Aorta (tissue), 5 donors: ENCODE measurements at places on chromosomes 2 and 18.

GRCh38 chr2:222174450-222174849, 124.3 kb downstream of the PAX3 start:
- DNase-seq = no peak

DNA sequence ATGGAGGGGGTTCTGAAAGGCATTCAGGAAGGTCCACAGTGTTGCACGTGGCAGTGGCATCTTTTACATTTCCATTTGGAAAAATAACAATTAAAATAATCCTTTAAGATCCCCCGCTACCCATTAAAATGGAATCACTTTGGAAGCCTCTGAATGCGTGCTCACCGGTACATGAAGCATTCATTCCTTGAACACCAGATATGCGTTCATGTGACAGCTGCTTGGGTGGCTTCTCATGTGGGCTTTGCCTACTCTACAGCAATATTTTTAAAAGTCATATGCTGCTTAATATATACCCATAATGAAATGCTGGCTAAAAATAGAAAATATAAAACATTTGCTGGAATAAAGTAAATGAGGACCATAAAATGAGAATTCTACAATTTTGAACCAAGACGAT, 14.4 kb upstream of the HAAO start:
- no peak for DNase-seq

- DNase-seq = no peak
Measured at GRCh38 chr2:61177727-61178549, 15.9 kb downstream of the C2orf74 start.

- DNase-seq = no peak
Measured at GRCh38 chr2:45353879-45354278, 257.2 kb downstream of the SRBD1 start.

DNA sequence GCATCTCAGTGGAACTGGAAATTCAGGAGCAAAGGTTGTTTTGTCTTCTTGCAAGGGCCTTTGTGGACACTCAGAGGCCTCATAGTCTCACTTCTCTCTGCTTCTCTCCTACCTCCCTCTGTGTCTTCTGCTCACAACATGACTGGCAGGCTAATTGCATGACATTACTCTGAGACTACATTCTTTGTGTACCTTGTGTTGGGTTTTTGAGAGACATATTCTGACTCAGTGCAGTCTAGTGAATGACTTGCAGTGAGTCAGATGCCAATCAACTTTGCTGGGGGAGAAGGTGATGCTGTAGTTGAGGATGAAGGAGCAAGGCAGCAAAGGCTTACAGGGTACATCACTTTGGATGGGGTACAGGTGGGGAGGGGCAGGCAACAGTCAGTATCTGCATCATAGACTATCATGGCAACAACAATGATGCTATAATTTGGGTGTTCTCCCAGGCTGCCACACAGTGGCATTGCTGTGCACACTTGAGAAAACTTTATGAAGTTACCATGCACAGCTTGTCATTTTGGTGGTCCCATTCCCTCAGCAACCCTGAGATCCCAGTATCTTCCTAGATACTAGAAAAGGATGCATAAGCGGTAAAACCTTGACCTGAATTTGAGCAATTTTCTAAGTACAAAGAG, 69.3 kb upstream of the SLC16A14 start:
- DNase-seq = no peak

GRCh38 chr2:176096986-176097819, 2.4 kb upstream of the HOXD12 start:
- DNase-seq = peak; percentile 89

- DNase-seq = no peak
Measured at GRCh38 chr2:23916727-23917405, 10.1 kb downstream of the ATAD2B start.

DNA sequence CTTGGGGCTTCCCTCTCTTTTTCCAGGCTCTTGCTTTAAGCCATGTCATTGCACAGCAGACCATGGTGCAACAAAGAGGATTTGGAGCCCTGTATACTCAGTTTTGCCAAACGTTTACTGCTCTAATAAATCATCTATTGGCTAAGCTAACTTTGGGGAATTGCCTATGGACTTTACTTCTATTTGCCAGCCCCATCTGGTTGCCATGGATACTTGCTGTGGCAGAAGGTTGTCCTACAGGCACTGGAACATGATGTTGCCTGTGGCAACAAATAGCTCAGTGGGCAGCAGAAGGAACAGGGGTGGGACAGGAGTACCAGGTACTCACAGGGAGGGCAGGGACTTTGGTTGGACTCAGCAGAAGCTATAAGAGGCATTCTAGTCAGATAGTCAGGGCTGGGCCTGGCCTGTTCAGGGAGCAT, 129.7 kb downstream of the CCDC85A start:
- DNase-seq = no peak

- no peak for DNase-seq
Measured at GRCh38 chr2:60068755-60069154, 484.7 kb downstream of the BCL11A start.

- DNase-seq = no peak
Measured at GRCh38 chr2:150752229-150752628, 264.8 kb upstream of the RND3 start.

GRCh38 chr2:202780514-202781021, 91.0 kb downstream of the ICA1L start:
- no peak for DNase-seq

DNA sequence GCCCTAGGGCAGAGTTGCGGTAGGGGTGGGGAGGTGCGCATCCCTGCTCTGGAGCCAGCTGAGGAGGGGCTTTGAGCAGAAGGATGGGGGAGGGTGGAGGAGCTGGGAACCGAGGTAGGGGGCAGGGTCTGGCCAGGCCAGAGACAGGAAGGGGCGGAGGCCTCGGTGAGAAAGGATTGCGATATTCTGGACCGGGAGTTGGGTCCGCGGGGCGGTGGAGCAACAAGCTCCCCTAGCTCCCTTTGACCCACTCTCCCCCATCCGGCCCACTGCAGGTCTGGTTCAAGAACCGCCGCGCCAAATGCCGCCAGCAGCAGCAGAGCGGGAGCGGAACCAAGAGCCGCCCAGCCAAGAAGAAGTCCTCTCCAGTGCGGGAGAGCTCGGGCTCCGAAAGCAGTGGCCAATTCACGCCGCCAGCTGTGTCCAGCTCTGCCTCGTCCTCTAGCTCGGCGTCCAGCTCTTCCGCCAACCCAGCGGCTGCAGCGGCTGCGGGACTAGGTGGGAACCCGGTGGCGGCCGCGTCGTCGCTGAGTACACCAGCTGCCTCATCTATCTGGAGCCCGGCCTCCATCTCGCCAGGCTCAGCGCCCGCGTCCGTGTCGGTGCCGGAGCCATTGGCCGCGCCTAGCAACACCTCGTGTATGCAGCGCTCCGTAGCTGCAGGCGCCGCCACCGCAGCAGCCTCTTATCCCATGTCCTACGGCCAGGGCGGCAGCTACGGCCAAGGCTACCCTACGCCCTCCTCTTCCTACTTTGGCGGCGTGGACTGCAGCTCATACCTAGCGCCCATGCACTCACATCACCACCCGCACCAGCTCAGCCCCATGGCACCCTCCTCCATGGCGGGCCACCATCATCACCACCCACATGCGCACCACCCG, 4.8 kb downstream of the OTX1 start:
- peak; percentile 78 for DNase-seq

- no peak for DNase-seq
Measured at GRCh38 chr2:13725945-13726344, 906.6 kb upstream of the LRATD1 start.

- no peak for DNase-seq
Measured at GRCh38 chr2:225740086-225740485, 340.6 kb downstream of the NYAP2 start.

- DNase-seq = no peak
Measured at GRCh38 chr2:27241761-27242613, 20.9 kb downstream of the SLC30A3 start.

DNA sequence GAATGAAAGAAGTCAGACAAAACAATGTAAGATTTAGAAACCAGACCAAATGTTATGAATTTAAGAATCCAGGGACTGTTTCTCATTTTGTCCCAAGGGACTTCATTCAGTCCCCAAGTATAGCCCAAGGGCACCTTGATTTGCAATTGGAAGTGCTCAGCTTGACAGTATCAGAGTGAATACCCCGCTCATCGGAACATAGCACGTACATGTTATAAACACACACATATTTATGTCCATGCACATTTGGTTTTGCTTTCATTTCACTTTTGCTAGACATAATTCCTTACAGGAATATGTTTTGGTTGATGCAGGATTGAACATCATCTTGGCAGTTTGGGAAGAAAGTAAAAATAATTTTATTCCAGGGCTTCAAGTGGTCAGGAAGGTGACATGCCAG, 100.2 kb downstream of the PID1 start:
- DNase-seq = no peak

DNA sequence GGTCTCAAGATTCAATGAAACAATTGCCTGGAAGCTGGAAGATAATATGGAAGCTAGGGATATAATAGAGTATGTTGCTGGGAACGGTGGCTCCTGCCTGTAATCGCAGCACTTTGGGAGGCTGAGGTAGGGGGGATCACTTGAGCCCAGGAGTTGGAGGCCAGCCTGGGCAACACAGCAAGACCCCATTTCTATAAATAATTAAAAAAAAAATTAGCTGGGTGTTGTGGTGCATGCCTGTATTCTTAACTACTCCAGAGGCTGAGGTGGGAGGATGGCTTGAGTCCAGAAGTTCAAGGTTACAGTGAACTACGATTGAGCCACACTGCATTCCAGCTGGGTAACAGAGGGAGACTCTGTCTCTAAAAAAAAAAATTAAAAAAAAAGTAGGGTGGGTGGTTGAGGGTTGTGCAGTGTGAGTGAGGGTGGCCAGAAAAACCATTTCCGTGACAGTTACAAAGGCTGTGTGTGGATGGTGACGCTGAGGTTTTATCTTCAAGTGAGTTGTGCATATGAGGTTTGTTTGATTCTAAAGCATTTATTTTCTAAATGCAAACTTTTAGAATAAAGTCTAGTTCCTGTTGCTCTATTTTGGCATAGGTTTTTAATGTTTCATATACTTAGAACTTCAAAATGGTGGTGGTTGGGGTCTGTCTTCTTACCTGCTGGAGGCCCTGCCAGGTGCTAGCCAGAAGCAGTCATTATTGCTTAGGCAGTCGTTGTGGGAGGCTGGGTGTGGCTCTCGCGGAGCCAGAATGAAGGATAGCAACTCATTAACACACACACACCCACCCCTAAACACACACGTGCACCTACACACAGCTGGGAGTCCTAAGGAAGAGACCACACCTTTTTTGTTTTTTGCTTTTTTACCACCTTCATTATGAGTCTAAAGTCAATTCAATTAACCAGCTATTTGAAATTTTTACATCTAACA, 4.7 kb upstream of the IL1R2 start:
- DNase-seq = no peak

- DNase-seq = no peak
Measured at GRCh38 chr2:230930149-230930780, 5.2 kb upstream of the GPR55 start.

DNA sequence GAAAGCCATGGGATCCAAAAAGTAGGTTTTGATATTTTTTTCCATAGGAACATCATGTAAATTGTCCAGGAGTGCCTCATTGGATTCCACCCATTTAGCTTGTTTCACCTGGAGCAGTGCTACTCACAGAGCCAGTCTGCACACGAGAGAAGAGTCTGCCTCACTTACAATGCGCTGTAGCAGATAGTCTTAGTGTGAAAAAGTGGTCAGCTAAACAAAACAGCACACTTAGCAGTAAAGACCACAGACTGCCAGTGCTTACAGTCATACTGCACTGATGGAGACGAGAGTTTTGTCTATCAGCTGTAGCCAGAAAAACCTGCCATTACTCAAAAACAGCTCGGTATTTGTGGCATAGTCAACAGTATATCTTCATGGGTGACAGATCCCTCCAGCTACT, 113.5 kb upstream of the LDLRAD4 start:
- no peak for DNase-seq

DNA sequence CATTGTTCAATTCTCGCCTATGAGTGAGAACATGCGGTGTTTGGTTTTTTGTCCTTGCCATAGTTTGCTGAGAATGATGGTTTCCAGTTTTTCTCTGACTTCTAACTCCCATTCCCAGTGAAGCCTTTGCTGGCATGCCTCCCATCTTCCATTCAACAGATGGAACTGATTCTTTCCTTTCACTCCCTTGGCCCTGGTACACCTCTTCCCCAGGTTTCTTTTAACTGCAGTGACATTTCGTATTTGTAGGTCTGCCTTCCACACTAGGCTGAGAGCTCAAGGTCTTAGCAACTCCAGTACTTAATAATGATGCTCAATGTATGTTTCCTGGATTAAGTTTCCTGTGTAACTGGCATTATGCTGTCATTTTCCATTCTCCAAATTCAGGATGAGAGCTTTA, 48.5 kb downstream of the GAREM1 start:
- no peak for DNase-seq

DNA sequence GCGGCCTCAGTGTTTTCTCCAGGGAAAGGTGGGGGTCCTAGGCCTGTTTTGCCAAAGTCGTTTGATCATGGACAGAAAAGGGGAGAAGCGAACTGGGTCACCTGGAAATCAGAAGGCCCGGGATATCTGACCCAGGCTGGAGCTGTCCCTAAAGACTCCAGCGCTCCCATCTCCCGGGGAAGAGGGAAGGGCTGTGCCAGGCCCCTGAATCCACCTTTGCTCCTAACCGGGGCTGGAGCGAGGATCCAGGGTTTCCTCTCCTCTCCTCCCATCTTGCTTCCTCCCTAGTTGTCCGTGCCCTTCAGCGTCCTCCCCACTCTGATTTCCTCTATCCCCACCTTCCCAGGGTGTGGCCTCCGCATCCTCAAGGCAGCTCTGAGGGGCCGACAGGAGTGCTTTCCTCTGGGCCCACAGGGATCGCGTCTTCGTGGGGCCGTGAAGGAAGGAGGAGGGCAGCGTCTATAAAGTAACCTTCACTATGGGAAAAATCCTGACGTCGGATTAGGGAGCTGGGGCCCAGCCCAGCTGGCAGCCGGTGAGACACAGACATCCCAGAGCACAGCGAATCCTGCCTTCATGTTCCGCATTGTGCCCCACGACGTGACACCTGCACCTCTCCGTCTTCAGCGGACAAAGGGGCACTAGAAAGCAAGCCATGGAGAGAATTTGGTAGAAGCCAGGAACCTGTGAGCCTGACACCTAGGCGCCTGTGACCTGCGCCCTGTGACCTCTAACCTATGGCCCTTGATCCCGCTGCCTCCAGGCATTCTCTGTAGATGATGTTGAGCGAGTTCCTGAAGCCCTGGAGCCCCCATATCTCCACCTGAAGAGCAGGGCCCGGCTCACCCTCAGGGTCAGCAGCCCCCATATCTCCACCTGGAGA, 212.7 kb upstream of the SALL3 start:
- DNase-seq = no peak

- DNase-seq = no peak
Measured at GRCh38 chr2:100394111-100394641, 23.3 kb downstream of the CHST10 start.

DNA sequence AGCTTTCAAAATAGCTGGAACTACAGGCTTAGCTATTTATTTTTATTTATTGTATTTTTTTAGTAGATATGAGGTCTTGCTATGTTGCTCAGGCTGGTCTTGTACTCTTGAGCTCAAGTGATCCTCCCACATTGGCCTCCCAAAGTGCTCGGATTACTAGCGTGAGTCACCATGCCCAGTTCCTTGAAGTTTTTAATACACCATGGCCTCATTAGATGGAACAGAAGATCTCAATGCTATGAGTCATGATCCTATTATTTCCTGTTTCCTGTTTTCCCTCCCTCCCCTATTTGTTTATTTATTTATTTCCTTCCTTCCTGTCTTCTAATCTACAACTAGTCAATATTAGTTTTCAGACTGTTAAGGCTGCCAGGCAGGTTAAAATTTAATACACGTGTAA, 309.0 kb downstream of the CMPK2 start:
- no peak for DNase-seq

GRCh38 chr2:215758691-215759090, 254.7 kb downstream of the MREG start:
- no peak for DNase-seq

- DNase-seq = no peak
Measured at GRCh38 chr2:124187948-124188347, 162.9 kb downstream of the CNTNAP5 start.

GRCh38 chr2:207167099-207167923, 1.6 kb upstream of the KLF7 start:
- no peak for DNase-seq
